ENCODE measurements at places on chromosomes 4 and X.

- DNase-seq = no peak
Observed at GRCh38 chrX:70088751-70089150, 26.5 kb downstream of the OTUD6A start.

DNA sequence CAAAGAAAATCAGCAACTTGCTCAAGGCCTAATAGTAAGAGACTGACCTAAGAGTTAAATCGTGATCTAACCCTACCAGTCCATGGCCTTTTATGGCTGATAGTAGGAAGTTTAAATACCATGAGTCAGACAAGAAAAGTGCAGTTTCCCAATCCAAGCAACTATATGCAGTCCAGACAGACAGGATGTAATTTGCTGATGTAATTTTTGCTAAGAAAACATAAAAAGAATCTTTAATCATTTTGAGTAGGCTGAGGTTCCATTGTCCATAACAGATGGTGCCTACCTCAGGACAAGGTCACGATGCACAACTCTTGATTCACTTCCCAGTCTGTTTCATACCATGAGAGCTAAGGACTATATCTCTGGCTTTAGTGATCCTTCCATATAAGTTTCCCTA is 317.5 kb upstream of the GRIA3 start:
- no peak for DNase-seq

DNA sequence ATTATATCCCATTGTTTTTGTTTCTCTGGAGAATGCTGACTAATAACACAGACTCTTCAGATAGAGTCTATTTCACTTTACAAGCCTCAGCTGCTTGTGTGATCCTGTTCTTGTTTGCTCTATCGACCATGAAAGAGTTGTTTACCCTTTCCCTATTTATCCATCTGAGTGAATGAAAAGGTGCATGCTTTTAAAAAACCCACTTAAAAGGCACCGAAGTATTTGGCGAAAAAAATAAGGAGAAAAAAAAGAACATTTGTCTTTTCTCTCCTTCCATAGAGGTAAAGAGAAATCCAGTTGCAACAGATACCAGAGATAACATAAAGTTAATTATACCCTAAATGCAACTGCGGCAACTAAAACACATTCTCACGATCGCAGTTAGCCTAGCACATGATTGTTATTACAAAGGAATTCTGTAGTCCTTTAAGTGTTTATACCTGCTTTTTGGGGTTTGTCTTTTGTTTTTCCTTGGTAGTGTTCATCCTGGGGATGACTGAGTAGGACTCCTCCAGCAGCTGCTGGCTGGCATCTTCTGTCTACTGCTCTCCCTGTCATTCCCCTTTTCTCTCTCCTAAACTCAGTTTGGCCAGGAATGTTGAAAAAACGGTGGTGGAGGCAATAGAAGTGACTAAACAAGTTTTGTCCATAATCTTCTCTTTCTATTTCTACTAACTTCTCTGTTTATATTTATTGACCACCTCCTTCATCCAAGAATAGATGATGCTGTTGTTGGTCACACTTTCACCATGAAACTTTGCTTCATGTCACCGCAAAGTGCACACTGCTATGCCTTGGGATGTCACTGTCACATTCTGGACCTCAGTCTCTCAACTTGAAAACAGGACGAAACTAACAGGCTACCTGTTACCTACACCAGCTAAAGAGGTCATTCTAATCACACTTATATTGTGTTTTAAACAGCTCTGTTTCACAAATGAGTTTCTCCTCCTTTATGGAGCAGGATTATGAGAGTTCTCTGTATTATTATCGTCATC is 41.9 kb upstream of the FRAS1 start:
- no peak for DNase-seq

DNA sequence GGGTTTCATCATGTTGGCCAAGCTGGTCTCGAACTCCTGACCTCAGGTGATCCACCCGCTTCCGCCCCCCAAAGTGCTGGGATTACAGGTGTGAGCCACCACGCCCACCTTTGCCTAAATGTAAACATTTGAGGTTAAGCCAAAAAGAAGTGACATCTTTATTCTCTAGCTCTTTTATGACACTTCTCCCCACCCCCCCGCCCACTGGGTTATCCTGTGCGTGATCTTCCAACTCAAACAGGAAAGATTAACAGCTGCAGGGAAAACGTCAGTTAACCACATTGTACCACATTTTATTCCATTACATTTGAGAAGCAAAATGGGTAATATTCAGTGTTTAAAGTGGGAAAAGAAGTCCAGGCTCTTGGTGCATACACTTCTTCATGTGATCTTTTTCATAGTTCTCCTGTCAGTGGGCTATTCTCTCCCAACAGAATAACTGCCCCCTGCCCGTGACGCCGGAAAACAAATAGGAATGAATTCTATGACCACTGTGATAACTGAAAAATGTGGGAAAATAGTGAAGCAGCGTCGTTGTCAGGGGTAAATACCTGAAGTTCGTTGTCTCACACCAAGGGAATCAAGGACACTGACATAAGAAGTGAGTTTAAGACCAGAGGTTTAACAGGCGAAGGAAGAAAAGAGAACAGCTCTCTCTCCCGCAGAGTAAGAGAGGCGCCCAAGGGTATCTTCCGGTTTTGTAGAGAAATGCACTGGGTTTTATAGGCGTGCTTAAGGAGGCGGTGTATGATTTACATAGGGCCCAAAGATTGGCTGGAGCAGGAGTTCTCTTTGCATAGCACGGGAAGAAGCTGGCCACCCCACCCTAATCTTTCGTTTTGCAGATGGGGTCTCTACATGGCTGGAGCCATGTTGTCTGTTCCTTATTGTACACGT is 9.7 kb upstream of the SRD5A3 start:
- peak; percentile 56 for DNase-seq

GRCh38 chr4:4460759-4461158 is 73.9 kb downstream of the NSG1 start:
- DNase-seq = no peak

- no peak for DNase-seq
Observed at GRCh38 chr4:25970691-25971432, 56.8 kb downstream of the SMIM20 start.

DNA sequence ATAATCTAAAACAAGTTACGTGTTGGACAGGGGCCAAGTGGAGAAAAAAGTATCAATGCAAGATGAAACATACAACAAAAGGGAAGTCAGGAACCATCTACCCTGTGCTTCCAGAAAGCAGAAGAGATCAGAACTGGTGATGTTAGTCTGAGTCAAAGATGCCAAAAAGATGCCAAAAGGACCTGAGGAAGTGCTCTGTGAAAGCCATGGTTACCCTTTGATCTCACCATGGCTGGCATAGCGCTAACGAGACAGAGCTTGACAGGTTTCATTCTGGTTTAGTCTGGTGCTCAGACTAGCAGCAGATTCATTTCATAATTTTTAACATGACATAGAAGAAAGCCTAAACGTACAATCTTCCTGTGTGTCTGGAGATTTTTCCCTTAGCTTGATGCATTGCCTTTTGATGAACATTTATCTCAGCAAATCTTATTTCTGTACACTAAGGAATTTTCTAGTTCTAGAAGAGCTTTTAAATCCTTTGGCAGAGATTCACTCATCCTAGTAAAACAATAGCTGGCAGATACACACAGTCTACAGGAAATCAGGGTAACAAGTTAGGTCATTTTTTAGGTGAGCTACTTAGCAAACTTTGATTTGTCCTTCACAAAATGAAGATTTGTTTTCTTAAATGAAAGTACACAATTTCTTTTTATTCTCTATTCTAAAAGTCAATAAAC is 87.7 kb downstream of the COL25A1 start:
- DNase-seq = no peak

DNA sequence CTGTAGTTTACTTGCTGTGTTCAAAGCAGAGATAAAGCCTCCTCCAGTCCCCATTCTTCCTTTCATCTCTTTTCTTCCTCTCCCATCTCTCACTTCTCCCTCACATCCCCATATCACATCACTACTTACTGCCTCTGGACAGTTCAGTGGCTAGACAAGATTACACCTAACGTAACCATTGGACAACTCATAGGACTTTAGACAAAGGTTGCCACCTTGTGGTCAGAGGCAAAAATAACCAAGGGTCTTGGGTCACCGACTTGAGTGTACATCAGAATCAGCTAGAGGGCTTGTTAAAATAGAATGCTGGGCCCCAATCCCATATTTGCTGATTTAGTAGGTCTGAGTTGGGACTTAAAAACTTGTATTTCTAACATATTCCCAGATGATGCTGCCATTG is 109.3 kb upstream of the DGKK start:
- DNase-seq = peak; percentile 50

GRCh38 chr4:79209822-79210635 is 115.8 kb downstream of the NAA11 start:
- DNase-seq = peak; percentile 51

GRCh38 chr4:5974321-5974720 is 43.9 kb downstream of the C4orf50 start:
- no peak for DNase-seq

GRCh38 chr4:124519196-124519595 is 193.3 kb downstream of the ANKRD50 start:
- DNase-seq = no peak

DNA sequence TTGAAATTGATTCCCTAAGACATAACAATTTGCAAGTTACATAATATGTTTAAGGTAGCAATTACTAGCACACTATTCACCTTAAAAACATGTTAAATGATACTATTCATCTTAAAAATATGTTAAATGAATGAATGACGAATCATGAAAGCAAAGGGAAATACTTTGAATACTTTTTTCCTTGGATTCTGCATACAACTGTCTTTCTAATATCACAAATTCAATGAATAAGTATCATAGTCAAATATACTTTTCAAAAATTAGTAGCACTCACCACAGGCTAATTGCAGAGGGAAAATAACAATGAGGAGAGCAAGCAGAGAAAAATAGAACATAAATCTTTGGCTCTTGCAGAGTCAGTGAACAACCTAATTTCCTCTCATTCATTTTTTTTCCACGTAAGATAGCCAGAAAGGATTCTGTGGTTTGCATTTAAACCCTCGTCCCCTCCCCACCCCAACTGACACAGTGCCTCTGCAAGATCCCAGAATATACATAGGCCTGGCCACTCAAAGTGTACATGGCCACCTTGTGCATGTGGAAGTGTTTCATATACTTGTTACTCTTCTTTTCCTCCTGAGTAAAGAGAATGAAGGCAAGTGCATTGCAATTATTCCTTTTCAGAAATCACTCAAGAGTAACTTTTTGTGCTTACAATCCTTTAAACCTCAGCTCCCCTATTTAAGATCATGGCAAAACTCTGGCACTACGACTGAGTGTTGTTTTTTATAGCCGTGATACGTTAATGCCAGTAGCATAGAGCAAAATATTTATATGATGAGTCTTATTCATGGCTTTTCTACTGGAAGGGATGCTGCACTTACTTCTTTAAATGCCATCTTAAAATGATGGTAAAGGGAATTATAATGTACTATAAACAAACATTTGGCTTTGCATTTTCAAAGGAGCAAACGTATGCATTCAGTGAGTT is 236.4 kb downstream of the PDGFC start:
- no peak for DNase-seq

GRCh38 chr4:86338521-86338920 is 21.3 kb downstream of the MAPK10 start:
- no peak for DNase-seq

DNA sequence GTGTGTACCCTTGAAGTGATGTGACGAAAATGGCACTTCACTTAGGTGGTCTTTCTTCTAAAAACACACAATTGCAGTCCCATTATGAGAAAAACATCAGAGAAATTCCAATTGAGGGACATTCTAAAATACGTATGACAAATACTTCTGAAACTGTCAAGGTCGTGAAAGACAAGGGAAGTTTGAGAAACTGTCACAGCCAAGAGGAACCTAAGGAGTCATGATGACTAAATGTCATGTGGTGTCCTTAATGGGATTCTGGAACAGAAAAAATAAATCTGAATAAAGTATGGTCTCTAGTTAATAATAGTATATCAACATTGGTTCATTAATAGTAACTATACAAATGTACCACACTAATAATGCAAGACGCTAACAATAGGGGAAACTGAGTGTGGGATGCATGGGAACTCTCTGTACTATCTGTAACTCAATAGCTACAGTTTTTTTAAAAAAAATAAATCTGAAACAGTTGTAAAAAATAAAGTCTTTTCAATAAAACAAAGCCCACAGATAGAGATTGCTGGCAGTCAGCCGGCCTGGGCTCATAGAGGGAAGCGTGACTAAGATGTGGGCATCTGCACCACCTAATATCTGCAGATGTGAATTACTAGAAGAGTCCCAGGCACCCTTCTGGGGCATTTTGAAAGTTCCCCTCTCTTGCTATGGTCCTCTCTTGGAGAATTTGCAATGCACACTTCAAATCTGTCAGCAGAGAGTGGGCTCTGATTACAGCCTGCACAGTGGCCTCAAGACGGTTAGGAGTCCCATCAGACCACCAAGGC is 47.6 kb downstream of the MID1IP1 start:
- DNase-seq = no peak

DNA sequence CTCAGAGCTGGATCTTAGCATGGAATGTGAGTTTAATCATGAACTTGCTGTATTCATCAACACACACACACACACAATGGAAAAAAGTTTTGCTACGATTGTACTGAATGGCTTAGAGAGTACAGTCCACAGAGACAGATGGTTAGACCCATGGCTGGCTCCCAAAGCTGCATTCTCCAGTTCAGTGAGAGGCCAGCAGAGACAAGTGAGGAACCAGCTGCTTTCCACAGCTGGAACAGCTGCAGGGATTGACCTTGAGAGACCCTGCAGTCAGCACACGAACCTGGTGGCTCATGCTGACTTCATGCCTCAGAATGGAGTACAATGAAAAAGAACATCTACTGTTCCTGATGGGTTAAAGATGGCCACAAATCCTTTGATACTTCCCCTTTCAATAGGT is 94.5 kb downstream of the DHX15 start:
- no peak for DNase-seq

DNA sequence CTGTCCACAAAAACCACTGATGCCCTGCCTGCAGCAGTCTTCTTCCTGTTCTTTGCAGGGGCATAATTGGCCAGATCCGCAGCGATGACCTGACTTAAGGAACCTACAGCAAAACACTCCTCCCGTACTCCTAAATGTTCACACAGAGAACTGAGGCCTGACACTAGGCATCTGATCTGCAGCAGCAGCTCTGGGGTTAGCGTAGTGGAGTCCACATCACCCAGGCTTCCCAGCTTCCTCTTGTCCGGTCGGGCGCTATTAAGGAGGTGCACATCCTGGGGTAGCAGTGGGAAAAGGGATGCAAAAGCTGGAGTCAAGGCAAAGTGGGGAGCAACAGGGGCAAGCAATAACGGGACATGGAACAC is 758 bp downstream of the SCFD2 start:
- no peak for DNase-seq
